ENCODE measurements at places on chromosomes 4 and X. TPM values are rescaled to one million over a fixed set of nuclear protein-coding genes. Genes with fewer than 3 reads are reported as not detected.

Gene SPANXD
- total RNA-seq = not detected

Gene TLR10
- 0.12 TPM for total RNA-seq

Gene NHS
- 6.8 TPM for total RNA-seq

Gene KLKB1
- total RNA-seq = 0.84 TPM

Gene PLXNB3
- total RNA-seq = 9.1 TPM

Gene SPANXB1
- not detected for total RNA-seq

Gene CLCN4
- total RNA-seq = 2.5 TPM

Gene FAAH2
- 0.79 TPM for total RNA-seq

Gene BEX5
- total RNA-seq = not detected

Gene ENPEP
- 20.4 TPM for total RNA-seq

Gene PGRMC1
- total RNA-seq = 130 TPM

Gene GAGE12G
- total RNA-seq = not detected

Gene MBNL3
- 25.0 TPM for total RNA-seq

Gene ZNF630
- 4.3 TPM for total RNA-seq

Gene CLTRN
- total RNA-seq = not detected

Gene COL4A6
- total RNA-seq = 1.1 TPM

Gene EMCN
- 37.0 TPM for total RNA-seq

Gene MEPE
- not detected for total RNA-seq

Gene CXCR3
- not detected for total RNA-seq

Gene GPR119
- total RNA-seq = not detected

Gene ZBTB49
- 7.4 TPM for total RNA-seq

Gene RASGEF1B
- total RNA-seq = 56.7 TPM

Gene STPG2
- total RNA-seq = 0.24 TPM

Gene DDIT4L
- 1.5 TPM for total RNA-seq

Gene RBMX
- total RNA-seq = 198 TPM

Gene RRAGB
- 14.9 TPM for total RNA-seq

Gene CXorf38
- 18.7 TPM for total RNA-seq

Gene HTT
- total RNA-seq = 60.3 TPM

Gene ADGRA3
- 13.7 TPM for total RNA-seq

Gene CXCL8
- 7.3 TPM for total RNA-seq

Gene GUCY1A1
- total RNA-seq = 52.0 TPM

Gene DRD5
- total RNA-seq = not detected

Gene NLRP2B
- not detected for total RNA-seq

Gene TMEM271
- not detected for total RNA-seq

Gene FTHL17
- not detected for total RNA-seq

Gene ARR3
- total RNA-seq = not detected

Gene PDGFRA
- 162 TPM for total RNA-seq

Gene PAGE3
- total RNA-seq = not detected

Gene AVPR2
- total RNA-seq = 2.2 TPM

Gene RNF113A
- 9.2 TPM for total RNA-seq

Gene USO1
- total RNA-seq = 79.5 TPM

Gene INTS12
- 15.7 TPM for total RNA-seq

Gene PRSS12
- 0.19 TPM for total RNA-seq

Gene SHROOM2
- 2.2 TPM for total RNA-seq

Gene RHOXF2B
- total RNA-seq = not detected

Gene TEX13B
- total RNA-seq = not detected

Gene ADGRG2
- total RNA-seq = 8.8 TPM

Gene TEX13C
- total RNA-seq = not detected

Gene LRIT3
- total RNA-seq = 0.37 TPM

Gene ANXA3
- 217 TPM for total RNA-seq

Gene SMARCAD1
- total RNA-seq = 17.7 TPM

Gene PRPS1
- total RNA-seq = 16.4 TPM
